ENCODE measurements at places on chromosomes 7 and 10.

DNA sequence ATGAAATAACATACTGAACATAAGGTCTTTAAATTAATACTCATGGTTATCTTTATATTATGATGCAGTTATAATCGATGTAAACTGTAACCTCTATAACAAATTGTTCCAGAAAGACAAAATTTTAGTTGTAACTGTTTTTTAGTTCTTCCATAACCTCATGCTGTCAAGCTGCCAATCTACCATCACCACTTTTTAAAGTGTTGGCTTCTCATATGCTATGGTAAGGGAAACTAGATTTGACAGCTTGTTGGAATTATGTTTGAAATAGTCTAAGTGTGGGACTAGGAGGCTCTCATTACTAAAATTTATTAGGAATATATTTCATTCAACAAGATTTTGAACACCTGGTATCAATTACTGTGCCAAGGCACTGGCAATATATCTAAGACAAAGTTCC lies 105.4 kb downstream of the NRBF2 start:
- DNase-seq: no peak

DNA sequence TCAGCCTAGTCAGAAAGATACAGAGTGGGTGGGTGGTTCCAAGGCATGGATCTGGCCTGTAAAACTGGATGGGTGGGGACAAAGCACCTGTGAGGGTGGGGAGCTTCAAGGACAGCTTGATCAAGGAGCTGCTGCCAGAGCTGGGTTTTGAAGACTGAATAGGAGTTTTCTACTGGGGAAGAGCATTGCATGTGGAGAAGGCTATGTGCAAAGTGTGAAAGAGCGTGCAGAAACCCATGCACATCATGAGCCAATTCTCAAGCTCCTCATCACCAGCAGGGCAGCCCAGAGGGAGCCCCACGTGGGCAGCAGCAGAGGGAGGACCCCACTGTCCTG lies 58.6 kb downstream of the PDGFA start:
- DNase-seq: no peak

DNA sequence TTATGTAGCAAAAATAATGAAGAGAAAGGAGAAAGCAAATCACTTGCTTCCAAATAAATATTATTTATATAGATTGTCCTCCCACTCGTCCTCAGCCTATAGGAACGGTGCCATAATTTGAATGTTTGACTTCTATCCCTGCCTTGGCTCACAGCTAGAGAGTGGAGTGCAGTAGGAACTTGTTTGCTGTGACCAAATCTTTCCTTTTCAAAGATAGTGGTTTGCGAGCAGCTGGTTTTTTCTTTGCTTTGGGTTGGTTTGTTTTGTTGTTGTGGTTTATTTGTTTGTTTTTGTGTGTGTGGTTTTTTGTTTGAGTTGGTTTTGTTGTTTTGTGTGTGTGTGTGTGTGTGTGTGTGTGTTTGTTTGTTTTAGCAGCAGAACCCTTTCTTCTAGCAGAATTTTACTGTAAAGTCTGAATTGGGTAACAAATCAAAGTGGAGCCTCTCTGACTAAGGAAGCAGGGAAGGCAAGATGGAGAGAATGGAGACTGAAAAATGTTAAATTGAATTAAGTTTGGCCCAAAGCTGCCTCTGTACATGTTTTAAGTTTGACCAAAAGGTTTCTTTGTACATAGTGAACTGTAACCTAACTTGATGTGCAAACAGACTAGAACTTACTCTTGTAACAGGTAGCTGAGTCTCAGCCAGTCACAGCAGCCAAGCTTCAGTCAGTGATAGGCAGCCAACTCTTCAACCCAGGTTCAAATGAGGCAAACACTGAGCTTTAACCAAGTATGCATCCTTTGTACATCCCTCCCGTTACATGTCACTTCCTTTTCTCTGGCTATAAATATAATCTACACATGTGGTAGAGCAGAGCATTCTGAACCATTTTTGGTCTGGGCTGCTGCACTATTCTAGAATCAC lies 149.5 kb upstream of the LRGUK start:
- peak; percentile 9 for DNase-seq

DNA sequence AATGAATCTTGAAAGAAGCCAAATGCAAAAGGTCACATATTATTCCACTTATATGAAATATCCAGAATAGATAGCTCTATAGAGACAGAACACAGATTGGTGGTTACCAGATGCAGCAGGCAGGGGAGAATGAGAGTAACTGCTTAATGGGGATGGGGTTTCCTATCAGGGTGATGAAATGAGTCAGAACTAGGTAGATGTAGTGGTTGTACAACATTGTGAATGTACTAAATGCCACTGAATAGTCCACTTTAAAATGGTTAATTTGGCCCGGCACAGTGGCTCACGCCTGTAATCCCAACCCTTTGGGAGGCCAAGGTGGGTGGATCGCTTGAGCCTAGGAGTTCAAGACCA lies 9.4 kb upstream of the SLC25A28 start:
- no peak for DNase-seq

- DNase-seq: no peak
Measured at GRCh38 chr10:11098666-11099065, 81.0 kb downstream of the CELF2 start.

GRCh38 chr7:11612737-11613136 lies 219.3 kb downstream of the THSD7A start:
- no peak for DNase-seq

GRCh38 chr7:93092757-93093370 lies 24.9 kb downstream of the SAMD9 start:
- DNase-seq: peak; percentile 53

DNA sequence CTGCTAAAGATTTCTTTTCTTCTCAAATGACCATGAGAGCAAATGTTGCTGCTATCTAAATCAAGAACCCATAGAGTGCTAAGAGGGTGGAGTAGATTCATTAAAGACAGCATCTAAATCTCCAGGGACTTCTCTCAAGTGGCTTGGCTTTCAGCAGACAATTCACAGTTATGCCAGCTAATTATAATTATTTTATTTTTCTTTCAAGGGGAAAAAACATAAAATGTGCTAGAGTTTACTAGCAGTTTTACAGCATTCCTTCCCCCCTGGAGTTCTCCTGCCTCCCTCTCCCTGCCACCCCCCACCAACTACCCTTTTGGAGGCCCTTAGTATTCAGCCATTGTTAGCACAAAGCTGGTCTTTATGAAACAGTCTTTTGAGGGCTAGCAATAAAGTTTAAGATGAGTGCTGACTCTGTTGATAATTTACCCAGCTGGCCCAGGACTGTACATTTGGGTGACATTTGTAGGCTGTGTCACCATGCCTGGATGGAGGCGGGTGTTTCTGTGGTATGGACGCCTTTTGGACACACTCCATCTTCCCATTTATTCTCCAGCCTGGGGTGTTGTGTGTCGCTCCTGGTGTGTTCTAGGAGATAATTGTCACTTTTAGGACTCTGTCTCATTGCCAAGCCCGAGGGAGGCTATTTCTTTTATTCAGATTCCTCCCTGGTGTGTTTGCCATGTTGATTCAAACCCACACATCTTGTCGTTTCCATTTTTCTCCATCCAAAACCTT lies 160.2 kb downstream of the CREB5 start:
- no peak for DNase-seq

Data from fibroblast of skin of back (primary cell).